ENCODE measurements at places on chromosomes 11 and 22.

GRCh38 chr11:96122601-96123074 is 198.7 kb upstream of the MTMR2 start:
- DNase-seq: no peak

GRCh38 chr11:122983438-122984185 is 2.0 kb upstream of the BSX start:
- no peak for DNase-seq

DNA sequence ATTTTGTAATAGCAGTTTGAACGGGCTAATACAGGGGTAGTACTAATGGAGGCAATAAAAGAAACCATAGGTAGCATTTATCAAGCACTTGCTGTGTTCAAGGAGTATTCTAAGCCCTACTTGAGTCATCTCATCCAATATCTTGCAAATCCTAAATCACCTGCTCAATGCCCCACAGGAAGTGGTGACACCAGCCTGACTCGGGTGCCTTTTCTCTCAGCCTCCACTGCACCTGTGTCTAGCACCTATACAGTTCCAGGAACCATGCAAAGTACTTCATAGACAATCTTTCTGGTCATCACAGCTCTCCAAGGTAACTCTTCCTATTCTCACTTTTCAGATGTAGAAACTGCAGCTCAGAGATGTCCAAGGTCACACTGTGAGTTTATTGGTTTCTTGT is 98.0 kb downstream of the PRR5L start:
- DNase-seq: peak; percentile 70

DNA sequence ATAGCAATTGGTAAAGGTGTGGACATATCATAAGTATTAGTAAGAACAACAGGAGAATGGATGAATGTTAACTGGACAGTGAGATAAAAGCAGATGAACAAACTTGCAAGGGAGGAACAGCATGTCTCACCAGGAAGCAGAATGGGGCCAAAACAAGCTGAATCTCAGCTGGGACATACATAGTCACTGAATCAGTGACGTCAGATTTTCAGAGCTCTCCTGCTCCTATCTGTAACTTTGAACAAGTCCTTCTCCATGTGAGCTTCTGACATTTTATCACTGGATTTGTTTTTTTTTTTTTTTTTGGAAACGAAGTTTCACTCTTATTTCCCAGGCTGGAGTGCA is 118.7 kb downstream of the BBOX1 start:
- DNase-seq: no peak

DNA sequence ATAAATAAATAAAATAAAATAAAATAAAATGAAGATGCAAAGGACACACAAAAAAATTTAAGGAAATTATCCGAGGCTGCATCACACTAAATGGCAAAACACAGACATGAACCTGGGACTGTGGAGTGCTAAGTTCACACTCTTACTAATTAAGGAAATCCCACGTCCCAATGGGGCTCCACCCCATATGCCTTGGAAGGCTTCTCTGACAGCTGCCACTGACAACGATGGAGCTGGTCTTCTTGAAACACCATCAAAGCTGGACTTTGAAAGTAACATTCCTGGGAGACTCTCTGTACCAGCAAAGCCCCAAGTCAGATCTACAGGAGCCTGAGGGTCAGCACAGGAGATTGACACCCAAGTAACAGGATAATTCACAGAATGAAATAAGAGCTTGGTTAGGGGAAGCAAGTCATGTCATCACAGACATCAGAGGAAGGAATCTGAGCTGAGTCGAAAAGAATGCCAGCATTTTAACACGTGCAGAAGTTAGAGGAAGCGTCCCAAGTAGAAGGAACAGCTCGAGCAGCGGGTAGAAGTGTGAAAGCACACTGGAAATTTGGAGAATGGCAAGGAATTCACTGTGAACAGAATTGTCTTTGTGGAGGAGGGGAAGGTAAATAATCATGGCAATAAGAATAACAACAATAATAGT is 13.8 kb downstream of the TPST2 start:
- no peak for DNase-seq

- no peak for DNase-seq
Measured at GRCh38 chr22:23504516-23504915, 75.6 kb downstream of the IGLL1 start.

- no peak for DNase-seq
Measured at GRCh38 chr11:6077723-6078122, 29.8 kb upstream of the OR56B4 start.

DNA sequence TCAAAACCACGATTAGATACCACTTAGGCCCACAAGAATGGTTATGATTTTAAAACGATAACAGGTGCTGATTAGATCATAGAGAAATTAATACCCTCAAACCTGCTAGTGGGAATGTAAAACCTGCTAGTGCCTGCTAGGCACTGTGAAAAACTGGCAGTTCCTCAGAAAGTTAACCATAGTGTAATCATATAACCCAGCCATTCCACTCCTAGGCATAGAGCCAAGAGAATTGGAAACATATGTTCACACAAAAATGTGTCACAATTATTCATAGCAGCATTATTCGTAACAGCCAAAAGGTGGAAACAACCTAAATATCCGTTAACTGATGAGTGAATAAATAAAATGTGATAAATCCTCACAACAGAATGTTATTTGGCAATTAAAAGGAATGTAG is 122.2 kb upstream of the SYN3 start:
- DNase-seq: no peak

Measured in activated CD4-positive, alpha-beta memory T cell treated with anti-CD3 and anti-CD28 coated beads for 36 hours (primary cell).